Kidney epithelial cell (primary cell): ENCODE measurements at places on chromosomes 7 and 10. TPM values are rescaled to one million over a fixed set of nuclear protein-coding genes. Genes with fewer than 3 reads are reported as not detected.

The HOXA3 gene
- total RNA-seq = 17.3 and 26.4 TPM in 2 replicates

The OPN1SW gene
- total RNA-seq = not detected in 2 replicates

The PIK3AP1 gene
- 8.9 and 10.5 TPM in 2 replicates for total RNA-seq

DNA sequence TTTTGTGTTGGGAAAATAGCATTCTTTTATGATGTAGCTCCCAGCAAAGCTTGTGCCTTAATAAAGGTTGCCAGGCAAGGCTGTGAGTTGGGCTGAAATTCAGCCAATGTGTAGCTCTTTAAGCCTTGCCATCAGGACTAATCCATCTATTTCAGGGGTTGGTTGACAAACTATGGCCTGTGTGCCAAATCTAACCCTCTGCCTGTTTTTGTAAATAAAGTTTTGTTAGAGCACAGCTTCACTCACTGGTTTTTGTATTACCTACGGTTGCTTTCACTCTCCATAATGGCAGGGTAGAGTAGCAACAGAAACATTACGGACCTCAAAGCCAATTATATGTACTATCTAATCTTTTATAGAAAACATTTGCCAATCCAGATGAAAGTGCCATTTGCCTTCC is 638.1 kb upstream of the POT1 start:
- no peak for DNase-seq

The FAM53B gene
- 15.3 and 16.1 TPM in 2 replicates for total RNA-seq

DNA sequence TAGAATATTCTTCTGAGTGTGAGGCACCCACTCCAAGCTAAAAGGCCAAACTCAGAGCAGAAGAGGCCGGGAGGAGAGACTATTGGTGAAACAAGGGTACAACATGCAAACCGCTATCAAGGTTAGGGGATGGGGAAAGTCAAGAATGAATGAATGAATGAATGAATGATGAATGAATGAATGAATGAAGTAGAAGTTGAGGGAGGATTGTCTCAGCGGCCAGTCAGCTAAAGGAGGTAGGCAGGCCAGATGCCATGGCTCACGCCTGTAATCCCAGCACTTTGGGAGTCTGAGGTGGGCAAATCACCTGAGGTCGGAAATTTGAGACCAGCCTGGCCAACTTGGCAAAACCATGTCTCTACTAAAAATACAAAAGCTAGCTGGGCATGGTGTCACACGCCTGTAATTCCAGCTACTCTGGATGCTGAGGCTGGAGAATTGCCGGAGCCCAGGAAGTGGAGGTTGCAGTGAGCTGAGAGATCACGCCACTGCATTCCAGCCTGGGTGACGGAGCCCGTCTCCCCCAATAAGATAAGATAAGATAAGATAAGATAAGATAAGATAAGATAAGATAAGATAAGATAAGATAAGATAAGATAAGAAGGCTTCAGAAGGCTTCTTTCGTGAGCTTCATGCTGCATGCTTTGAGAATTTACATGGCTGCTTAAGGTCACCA is 250.8 kb downstream of the CCDC3 start:
- no peak for DNase-seq

The ITGB8 gene
- 104 and 106 TPM in 2 replicates for total RNA-seq

The PLXDC2 gene
- total RNA-seq = 7.5 and 9.1 TPM in 2 replicates
